Globus pallidus (tissue), 1 donor: ENCODE measurements at places on chromosomes 4 and X.

DNA sequence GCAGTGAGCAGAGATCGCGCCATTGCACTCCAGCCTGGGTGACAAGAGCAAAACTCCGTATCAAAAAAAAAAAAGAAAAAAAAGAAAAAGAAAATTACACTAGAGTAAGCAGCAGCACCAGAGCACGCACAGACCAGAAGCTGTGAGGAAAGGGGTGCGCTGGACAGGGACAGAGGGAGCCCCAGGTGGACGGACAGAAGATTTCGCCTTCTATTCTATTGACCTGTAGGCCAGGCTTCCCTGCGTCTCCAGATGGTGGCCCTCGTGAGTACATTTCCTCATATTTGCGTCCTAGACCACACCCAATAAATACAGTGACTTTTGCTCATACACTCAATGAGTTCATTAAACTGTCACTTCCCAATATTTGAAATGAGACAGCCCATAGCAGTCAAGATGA lies 19.1 kb downstream of the MTNR1A start:
- no peak for DNase-seq

GRCh38 chr4:139943277-139943676 lies 210.7 kb downstream of the MAML3 start:
- no peak for DNase-seq

- no peak for DNase-seq
These were observed 495.4 kb downstream of the PCDH19 start for GRCh38 chrX:99914635-99915034.

- no peak for DNase-seq
These were observed 3.3 kb downstream of the RIPPLY1 start for GRCh38 chrX:106899841-106900240.

GRCh38 chr4:107866726-107867125 lies 42.0 kb downstream of the SGMS2 start:
- no peak for DNase-seq

DNA sequence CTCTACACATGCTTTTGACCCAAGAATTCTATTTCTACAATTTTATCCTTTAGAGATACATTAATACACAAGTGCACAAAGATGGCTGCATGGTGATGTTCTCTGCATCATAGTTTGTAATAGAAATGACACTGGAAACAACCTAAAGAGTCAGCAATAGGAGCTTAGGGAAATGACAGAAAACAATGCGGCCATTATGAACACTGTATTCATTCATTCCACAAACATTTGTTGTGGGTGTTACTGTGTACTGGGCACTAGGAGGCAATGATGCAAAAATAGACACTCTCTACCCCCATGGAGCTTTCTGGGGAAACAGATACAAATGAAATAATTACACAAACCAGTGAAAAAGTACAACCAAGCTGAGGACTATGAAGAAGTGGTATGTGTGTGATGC lies 32.0 kb downstream of the IDS start:
- peak; percentile 24 for DNase-seq

DNA sequence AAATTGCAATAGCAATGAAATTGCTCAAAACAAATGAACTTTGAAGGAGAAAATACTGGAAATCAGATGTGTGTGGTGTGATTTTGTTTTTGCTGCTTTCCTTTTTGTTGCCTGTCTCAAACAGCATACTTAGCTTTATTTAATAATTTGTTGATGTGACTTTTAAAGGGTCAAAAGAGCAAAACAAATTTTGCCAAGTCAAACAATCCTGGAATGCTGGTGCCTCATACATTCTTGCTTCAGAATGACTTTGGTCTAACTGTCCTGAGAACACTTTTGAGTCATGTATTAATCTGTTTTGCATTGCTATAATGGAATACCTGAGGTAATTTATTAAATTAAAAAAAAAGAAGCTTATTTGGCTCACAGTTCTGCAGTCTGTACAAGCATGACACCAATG lies 3.4 kb downstream of the PF4V1 start:
- no peak for DNase-seq

- DNase-seq = no peak
These were observed 192.4 kb upstream of the RPL34 start for GRCh38 chr4:108427946-108428485.

GRCh38 chrX:129035180-129035579 lies 488.1 kb downstream of the SMARCA1 start:
- no peak for DNase-seq

DNA sequence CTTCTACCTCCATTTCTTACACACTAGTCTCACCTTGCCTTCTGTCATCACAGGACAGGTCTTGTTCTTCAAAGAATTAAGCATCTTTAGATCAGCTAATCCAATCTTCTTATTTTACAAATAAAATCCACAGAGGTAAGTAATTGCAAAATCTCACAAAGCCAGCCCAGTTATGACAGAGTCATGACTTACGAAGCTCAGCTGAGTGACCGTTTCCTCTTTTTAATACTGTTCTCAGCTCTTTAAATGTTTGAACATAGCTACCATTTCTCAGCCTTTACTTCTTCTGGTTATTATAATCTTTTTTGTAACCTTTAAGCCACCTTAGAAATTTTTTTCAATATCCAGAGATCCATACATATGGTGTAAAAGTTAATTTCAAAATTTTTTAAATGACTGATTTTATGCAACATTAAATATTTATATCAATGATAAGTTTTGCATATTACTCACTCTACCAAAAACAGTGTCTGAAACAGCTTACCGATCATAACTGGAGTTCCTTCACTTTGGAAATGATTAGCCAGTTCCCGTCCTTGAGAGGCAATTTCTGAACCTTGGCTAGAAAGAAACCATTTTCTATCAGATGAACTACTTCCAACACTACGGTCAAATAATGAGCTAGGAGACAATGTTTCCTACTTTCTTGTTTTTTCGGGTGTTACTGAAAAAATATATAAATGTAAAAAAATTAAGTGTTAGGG lies 8.8 kb downstream of the ANKRD37 start:
- DNase-seq = no peak

GRCh38 chrX:22527302-22527701 lies 254.6 kb downstream of the CBLL2 start:
- no peak for DNase-seq

GRCh38 chr4:38067499-38067898 lies 107.3 kb downstream of the PTTG2 start:
- no peak for DNase-seq

- DNase-seq = peak; percentile 75
These were observed 3.0 kb downstream of the LINC00632 start for GRCh38 chrX:140712413-140713173.

DNA sequence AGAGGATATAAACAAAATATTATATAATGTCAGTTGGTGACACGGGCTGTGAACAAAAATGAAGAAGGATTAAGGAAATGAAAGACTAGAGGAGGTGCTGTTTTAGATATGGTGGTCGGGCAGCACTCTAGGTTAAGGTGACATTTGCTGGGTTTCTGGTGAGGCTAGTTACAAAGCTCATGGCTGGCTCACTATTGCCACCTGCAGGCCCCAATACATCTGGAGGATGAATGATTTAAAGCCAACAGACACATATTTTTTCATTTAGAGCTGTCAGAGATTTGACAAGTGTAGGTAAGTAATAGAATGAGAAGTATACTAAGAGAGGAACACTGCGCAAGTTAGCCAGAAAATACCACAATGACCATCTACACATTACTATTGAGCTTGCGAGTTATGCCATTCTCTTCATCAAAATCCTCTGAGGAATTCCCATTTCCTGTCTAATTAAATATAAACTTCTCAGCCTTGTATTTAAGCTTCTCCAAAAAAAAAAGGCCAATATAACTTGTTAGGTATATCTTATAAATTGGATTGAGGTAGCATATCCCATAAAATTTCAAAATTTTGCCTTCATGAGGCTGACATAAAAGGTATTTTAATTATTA lies 6.4 kb upstream of the FGG start:
- peak; percentile 63 for DNase-seq

DNA sequence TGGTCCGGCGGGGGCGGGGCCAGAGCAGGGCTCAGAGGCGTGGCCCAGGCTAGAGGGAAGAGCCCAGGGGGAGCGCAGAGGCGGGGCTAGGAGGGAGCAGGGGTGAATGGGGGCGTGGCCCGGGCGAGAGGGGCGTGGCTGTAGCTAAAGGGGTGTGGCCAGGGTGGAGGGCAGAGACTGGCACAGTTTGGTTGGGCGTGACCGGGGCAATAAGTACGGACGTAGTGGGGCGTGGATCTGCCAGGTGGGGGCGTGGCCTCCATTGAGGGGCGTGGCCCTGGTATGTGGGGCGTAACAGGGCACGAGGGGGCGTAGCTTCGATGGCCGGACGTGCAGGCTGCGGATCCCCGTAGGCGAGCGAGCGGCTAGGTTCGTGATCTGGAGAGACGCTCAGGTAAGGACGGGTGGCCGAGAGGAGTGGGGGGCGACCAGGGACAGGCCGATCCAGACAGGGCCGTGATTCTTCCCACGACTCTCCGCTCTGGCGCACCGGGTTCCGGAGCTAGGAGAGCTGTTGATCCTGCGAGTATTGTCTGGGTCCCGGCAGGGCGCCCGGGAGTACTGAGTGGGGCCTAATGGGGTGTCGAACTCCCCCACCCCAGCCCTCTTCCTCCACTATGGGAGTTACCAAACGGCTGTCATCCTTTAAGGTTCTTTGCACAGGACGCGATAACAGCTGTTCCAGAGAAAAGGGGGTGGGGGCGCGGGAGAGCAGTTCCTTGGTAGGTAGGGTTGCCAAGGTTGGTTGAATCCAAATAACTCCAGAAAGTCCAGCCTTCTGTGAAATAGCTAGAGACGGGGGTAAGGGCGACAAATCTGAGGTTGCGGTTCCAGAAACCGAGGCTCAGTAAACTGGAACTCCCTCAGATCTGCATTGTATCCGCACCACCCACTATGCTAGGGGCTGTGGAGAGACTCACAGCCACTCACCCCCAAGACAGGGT lies at the start of gene CA5B:
Gene CA5B (plus strand): TSS at position 312 of the 944 bp plus-strand sequence. CDS start 11,754 bp downstream, outside the sequence.
- peak; percentile 83 for DNase-seq

GRCh38 chr4:28827866-28828265 lies 1892.3 kb upstream of the PCDH7 start:
- DNase-seq = no peak

GRCh38 chr4:61195101-61195500 lies 5.0 kb upstream of the ADGRL3 start:
- no peak for DNase-seq

GRCh38 chr4:168432419-168433146 lies 47.7 kb downstream of the DDX60L start:
- no peak for DNase-seq

- DNase-seq = no peak
These were observed 66.6 kb downstream of the TBC1D9 start for GRCh38 chr4:140689623-140690022.

GRCh38 chr4:21769404-21770147 lies 179.0 kb downstream of the KCNIP4 start:
- DNase-seq = no peak

DNA sequence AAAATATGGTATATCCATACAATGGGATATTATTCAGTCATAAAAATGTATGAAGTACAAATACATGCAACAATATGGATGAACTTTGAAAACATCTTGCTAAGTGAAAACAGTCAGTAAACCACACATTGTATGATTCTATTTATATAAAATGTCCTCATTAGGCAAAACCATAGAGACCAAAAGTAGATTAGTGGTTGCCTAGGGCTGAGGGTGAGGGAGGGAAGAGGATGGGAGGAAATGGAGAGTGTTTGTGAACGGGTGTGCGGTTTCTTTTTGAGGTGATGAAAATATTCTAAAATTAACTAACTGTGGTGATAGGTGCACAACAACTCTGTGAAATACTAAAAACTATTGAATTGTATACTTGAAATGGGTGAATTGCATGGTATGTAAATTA lies 29.6 kb downstream of the TEX11 start:
- DNase-seq = no peak

DNA sequence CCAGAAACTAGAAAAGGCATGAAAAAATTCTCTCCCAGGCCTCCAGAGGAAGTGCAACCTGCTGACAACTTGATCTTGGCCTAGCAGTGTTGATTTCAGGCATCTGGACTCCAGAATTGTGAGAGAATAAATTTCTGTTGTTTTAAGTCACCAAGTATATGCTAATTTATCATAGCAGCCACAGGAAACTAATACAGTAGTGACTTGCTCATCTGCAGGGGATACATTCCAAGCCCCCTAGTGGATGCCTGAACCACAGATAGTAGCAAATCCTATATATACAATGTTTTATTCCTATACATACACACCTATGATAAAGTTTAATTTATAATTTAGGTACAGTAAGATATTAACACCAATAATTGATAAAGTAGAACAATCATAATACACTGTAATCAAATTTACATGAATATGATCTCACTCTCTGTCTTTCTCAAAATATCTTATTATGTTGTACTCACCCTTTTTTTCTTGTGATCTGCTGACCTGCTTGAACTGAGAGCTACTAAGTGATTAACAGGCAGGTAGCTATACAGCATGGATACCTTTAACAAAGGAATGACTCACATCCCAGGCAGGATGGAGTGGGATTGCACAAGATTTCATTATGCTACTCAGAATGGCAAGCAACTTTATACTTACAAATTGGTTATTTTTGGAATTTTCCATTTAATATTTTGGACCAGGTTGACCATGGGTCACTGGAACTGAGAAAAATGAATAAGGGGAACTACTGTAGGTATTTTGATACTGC lies 501.1 kb downstream of the KCNIP4 start:
- no peak for DNase-seq

DNA sequence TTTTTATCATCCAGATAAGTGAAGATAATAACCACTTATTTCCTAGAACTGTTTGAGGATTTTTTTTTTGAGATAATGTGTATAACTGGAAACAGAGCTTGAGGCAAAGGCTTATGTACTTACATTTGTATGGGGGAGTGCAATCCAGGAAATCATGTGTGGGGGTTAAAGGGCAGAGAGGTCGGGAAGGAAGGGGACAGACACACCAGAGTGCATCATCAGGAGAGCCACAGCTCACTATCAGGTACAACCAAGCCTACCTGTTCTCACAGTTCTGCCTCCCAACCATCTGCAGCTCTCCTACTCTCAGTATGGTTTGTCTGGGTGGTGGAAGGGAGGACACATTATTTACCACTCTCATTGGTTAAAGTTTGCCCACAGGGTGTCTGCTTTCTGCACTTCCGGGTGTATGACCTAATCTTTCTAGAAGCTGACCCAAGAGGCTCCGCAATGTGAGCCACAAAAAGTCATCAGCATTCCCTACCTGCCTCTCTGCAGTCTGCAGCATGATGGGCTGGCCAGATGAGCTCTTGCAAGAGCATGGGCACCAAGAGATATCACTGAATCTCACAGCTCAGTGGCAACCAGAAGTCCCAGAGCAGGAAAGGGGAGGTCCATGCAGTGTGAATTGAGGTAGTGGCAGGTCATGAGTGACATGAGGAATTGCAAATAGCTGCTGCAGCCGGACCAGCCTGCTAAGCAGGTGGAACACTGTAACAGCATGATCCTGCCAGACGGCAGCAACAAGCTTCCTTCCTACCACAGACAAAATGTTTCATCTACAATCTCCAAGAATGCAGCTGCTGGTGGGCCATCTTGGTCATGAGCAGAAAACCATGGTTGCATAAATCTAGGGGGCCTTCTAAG lies 36.9 kb upstream of the SPRY1 start:
- DNase-seq = no peak

DNA sequence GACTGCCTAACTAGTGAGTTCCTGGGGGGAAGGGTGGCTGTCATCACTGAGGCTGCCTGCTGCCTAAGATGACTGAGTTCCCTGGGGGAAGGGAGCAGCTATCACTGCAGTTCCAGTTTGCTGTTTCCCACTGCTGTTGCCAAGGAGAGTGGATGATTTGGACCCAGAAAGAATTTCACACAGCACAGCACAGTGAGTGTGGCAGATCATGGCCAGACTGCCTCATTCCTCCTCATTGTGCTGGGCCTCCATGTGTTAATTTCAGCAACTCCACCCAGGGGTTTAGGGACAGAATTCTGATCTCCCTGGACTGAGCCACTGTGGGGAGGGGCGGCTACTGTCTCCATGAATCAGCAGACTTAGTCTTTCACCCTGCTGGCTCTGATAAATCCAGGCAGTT lies 125.0 kb downstream of the TEX13C start:
- DNase-seq = no peak

GRCh38 chr4:14857981-14858380 lies 144.3 kb upstream of the CPEB2 start:
- DNase-seq = no peak
